H7 (cell line): ENCODE measurements at places on chromosomes 12 and 14.

DNA sequence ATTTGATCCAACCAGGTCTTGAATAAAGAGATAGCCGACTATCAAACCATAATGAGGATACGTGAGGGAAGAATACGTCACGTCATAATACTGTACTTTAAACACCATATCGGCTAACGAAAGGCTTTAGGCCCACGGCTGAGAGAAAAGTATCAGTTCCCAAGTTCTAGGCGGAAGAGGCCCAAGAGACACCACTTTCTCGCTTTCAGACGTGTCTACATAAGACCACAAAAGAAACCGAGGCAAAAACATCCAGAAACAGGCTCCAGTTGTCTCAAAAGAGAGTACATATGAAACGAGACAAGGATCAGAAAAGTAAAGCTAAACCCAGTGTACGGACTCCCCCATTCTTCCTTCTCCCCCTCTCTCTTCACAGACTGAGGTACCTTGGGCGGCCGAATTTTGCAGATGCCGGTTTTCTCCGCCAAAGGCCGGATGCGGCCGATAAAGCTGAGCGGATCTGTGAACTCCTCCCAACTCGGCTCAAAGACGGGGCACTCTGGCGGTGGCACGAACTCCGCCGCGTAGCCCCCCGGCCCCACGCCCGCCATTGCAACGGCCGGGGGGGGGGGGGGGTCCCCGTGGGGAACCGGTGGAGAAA is 479 bp downstream of the KDM5A start:
- peak; percentile 17 for DNase-seq

GRCh38 chr14:65972891-65973290 is 513.3 kb upstream of the CCDC196 start:
- DNase-seq = no peak

DNA sequence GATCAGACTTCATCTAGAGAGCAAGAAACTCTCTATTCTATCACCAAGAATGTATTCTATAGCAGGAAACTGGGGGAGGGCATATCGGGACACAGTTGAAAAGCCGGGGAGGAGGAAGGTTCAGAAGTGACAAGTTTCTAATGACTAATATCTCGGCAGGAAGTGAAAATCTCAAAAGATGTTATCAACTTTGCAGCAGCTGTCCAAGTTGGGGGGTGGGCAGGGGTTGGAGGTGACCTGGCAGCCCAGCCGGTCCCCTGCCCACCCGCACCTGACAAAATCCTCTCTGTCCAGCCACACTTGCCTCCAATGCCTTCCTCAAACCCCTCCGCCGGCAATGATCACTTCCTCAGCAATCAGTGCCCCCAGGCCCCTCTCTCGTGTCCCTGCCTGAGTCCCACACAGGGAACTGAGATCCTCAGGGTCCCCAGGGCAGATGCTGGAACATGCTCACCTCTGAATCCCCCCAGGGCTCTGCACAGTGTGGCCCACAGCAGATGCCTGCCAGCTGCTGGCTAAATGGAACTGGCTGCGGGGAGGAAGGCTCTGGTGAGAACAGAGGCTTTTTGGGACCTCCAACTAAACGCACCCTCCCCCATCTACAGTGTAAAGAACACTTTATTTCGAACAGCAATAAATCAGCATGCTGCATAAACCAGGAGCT is 43.9 kb downstream of the CCDC88C start:
- no peak for DNase-seq

GRCh38 chr14:87492561-87492960 is 500.4 kb downstream of the GALC start:
- no peak for DNase-seq

- peak; percentile 91 for DNase-seq
Measured at GRCh38 chr14:102930753-102931579, 8.5 kb downstream of the AMN start.

- no peak for DNase-seq
Measured at GRCh38 chr12:61758661-61759060, 501.5 kb upstream of the USP15 start.

DNA sequence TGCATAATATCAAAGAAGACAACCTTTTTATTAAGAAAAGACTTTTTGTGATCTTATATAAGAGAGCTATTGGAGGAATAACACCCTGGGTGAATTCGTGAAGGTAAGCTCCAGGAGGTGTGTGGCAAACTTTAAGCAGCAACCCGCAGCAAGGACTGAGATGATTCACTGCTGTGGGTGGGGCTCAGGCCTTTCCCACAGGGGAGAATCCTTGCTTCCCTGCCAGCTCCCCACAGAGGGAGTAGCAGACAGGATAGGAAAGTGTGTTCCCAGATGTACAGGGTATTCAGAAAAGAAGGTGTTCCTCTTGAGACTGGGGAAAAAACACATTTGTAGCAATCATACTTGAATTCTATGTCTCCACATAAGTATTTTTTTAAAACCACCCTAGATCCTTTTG is 9.2 kb downstream of the NDUFA12 start:
- DNase-seq = no peak

DNA sequence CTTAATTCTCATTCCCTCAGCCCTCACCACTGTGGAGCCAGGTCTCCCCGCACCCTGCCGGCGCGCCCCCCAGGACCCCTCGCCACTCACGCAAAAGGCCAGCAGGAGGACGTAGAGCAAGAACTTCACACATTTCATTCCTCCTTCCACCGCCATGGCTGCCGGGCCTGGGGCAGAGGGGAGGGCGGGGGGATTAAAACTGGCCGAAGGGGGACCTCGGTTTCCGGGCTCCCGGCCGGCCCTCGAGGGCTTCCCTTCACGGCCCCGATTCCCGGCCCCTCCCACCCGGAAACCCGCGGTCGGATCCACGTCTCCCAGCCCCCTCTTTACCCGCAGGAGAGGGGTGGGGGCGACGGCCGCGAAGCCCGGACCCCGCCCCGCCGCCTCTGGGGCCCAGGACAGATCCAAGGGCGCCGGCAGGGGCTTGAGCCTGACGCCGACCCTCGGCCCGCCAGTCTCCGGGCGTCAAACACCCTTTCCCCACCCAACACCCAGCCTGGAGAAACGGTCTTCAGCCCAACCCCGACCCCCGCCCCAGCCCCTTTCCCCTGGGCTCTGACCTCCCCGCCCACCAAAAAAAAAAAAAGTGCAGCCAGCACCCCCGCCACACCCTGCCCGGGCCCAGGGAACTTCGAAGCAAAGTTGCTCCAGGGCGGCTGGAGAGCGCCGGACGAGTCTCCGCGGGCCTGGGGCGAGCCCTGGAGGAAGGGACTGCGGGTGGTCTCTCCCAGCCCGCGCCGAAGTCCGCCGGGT is 447 bp downstream of the CD63 start:
- peak; percentile 83 for DNase-seq

DNA sequence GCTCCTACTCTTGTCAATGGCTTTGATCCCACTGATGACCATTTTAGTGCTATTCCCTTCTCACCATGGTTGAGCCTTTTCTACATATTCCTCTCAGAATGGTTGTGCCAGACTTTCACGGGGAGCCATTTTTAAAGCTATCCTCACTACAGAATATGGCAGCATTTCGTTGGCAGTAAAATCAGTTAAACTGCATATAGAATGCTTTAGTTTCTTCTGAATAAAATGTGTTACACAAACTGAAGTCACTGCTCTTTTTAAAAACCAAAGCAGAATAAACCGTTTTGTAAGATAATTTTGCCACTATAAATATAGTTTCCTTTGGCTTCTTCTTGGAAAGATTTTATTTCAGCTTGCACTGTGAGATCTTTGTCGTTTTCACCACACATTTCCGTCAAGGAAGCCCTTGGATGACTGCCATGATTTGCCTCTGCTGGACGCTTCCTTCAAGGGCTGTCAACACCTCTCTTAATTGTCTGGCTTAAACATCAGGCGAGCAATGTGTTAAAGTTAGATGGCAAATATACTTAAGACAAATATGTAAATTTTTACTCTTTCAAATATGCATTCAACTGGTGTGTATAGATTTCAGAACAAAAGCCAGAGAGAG is 624.2 kb downstream of the DIO2 start:
- no peak for DNase-seq

DNA sequence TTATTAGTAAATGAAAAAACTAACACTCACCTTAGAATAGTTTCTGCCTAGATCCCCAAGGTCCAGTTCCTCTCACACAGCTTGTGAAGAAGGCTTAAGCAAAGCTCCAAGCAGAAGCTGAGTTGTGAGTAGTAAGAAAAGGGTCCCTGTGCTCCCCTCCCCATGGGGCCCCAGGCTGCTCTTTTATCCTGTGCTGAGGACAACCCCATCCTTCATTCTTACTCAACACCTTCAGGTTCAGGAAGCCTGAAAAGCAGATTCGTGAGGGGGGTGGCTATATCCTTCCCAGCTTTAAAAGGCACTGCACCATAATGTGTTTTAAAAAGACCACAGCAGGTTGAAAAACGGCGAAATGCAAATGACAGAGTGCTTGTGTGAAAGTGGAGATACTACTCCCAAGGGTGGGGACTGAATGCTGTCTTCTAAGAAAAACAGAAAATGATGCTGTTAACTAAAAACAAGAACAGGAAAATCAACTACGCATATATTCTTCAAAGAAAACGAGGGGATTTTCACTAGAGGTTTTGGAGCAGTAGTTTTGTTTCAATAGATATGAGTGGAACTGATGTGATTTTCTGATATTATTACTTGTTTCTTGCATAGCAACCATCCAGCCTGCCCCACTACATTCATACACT is 182.7 kb downstream of the KTN1 start:
- peak; percentile 38 for DNase-seq

DNA sequence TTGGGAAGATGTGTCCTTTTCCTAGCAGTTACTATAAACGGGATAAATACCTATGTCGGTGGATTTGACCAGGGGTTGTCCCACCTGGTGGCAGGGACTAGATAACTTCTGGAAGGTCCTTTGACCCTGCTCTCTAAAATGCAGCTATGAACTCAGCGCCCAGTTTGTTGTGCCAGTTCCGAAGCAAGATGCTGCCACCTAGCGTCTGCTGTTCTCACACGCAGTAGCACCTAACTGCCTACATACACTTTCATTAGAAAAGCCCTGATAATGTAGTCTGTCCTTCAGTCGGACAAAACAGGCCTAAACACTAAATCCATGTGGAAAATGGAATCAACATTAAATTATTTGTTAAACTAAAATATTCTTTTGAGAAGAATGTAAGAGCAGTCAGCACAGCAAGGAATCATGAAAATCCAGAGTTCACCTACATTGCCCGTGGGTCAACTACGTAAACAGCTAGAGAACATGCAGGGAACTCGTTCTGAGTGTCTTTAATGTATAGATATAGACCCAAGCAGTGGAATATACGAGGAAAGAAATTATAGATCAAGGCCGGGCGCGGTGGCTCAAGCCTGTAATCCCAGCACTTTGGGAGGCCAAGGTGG is 51.1 kb upstream of the CRACR2A start:
- peak; percentile 35 for DNase-seq

DNA sequence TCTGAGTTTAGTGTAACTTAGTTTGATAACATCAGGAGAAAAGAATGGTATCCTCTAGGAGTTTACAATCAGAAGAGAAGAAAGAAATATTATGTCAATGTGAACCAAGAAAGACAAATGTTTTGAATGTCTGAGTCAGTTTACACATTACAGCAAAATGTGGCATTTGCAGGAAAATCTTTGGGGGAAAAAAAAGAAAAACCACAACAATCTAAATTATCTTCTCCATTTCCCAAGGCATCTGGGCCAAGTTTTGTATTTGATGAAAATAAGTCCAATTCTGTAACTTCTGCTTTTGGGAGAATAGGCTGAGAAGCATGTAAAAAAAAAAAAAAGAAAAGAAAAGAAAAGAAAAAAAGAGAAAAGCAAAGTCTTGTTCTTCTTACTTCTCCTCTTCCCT is 58.8 kb upstream of the FLRT2 start:
- DNase-seq = no peak

- DNase-seq = no peak
Measured at GRCh38 chr12:22034709-22035506, 11.1 kb upstream of the CMAS start.

DNA sequence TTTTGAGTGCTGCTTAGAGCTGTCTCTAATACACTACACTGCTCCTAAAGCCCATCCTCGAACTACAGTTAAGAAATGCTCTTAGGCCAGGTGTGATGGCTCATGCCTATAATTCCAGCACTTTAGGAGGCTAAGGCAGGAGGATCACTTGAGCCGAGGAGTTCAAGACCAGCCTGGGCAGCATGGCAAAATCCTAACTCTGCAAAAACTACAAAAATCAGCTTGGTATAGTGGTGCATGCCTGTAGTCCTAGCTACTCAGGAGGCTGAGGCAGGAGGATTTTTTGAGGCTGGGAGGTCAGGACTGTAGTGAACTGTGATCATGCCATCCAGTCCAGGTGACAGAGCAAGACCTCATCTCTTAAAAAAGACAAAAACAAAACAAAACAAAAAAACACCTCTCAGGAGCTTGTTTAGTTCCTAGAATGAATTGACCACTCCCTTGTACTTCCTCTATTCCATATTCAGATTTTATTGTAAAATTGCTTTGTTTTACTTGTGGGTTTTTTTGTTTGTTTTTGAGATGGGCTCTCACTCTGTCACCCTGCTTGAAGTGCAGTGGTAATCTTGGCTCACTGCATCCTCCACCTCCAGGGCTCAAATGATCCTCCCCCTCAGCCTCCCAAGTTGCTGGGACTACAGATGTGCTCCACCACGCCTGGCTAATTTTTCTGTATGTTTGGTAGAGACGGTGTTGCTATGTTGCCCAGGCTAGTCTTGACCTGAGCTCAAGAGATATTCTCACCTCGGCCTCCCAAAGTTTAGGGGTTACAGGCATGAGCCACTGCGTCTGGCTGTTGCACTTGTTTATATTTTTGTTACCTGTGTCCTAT is 13.6 kb downstream of the MDM2 start:
- no peak for DNase-seq

GRCh38 chr12:104858611-104859543 is 99.2 kb downstream of the SLC41A2 start:
- no peak for DNase-seq

DNA sequence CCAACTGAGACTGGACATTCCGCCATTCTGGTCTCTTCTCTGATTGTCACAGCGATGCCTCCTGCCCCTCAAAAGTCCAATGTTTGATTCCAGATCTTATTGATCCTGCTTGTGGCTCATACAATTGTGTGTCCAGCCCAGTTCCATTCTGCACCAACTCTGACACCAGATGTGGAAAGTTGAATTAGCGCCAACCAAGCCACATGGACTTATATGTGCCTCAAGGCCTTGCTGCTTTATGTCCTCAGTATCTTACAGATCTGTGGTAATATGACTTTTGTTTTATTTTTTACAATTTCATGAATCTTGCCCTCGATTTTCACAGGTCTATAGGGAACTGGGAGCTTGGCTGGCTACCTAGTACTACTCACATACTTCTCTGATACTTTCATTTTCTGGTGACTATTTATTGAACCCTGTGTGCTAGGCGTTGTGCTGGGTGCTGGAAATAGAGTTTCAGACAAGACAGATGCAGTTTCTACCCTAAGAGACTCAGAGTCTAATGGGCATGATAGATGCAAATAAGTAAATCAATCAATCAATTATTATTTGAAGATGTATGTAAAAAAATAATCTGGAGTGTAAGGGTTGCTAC is 472.0 kb downstream of the TMTC2 start:
- DNase-seq = no peak

DNA sequence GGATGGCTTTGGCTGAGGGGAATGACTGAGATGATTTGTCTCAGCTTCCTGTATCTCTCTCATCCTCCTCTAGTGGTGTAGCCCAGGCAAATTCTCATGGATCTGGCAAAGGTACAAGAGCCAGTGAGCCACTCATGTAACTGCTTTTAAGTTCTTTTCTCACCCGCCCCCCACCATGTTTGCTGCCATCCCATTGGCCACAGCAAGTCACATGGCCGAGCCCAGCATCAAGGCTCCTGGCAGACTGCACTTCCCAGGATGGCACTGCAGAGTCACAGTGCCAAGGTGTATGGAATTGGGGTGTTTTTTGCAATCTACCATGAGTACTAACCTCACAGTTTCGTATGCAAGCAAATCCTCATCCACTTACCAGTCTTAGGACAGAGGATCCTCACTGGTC is 50.9 kb downstream of the CHST11 start:
- DNase-seq = peak; percentile 58

GRCh38 chr12:78248321-78248720 is 417.6 kb downstream of the NAV3 start:
- DNase-seq = no peak
